Gastroesophageal sphincter (tissue), 4 donors: ENCODE measurements at places on chromosomes 4 and X. TPM values are rescaled to one million over a fixed set of nuclear protein-coding genes. Genes with fewer than 3 reads are reported as not detected.

DNA sequence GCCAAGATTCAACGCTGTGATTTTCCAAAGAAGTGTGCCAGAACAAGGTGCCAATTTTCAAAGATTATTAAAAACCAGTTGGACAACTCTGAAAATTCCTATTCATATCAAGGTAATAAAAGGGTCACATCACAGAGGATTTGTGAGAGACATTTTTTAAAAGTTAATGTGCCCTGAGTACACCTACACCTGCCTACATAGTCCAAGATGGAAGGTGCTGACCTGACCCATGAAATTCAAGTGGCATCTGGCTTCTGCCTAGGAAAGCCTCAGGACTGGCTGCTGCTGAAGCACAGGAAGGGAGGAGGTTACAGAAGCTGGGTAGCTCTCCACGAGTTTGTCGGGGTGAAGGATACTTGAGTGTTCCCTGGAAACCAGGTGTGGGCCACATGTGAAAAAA lies 11.4 kb upstream of the ARSJ start:
- ATAC-seq = no peak

- peak; percentile 96 for ATAC-seq
Observed at GRCh38 chr4:75630174-75630936, at the start of gene CDKL2. TSS of gene CDKL2 (minus strand) at chr4:75630528. CDS start at chr4:75625988, 4,540 bp downstream.

GRCh38 chr4:62342346-62342745 lies 1142.2 kb downstream of the ADGRL3 start:
- ATAC-seq = no peak

GRCh38 chr4:73520821-73521220 lies 39.3 kb downstream of the AFM start:
- ATAC-seq = no peak

- no peak for ATAC-seq
Observed at GRCh38 chr4:5700459-5700858, 7.9 kb downstream of the EVC2 start.

DNA sequence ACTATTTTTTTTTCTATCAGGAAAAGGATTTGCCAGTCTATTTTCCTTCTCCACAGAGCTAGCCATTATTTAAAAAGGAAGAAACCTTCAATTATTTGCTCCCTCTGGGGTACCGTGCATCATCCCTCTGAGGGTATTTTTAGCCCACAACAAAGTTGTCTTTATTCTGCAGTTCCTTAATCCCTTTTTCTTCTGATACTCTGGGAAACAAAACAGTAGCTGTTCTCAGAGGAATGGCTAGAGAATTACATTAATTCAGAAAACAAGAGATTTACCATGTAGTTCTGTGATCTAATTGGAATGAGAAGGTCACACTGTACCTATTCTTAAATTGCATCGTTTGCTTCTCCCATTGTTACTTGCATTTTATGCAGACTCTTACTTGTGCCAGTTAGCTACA lies 1056.7 kb downstream of the STIM2 start:
- no peak for ATAC-seq

GRCh38 chrX:106905064-106905708 lies 2.0 kb upstream of the RIPPLY1 start:
- peak; percentile 24 for ATAC-seq

- no peak for ATAC-seq
Observed at GRCh38 chr4:186920483-186920882, 196.8 kb upstream of the FAT1 start.

Gene NIPAL1
- 0.16 TPM for total RNA-seq
